Thymus (tissue), 14 donors: ENCODE measurements at places on chromosomes 1 and 21. TPM values are rescaled to one million over a fixed set of nuclear protein-coding genes. Genes with fewer than 3 reads are reported as not detected.

CDK11B gene
- 35.6 TPM for polyA plus RNA-seq

NEXN gene
- 11.6 TPM for polyA plus RNA-seq

HHIPL2 gene
- polyA plus RNA-seq, result 0.57 TPM

GPR52 gene
- polyA plus RNA-seq, result 0.09 TPM

CLCNKB gene
- 0.34 TPM for polyA plus RNA-seq

PAPPA2 gene
- 0.02 TPM for polyA plus RNA-seq

SPRR4 gene
- 2.1 TPM for polyA plus RNA-seq

SLC45A3 gene
- polyA plus RNA-seq, result 0.94 TPM

SPRR1A gene
- polyA plus RNA-seq, result 41.1 TPM

CLDN17 gene
- 0.41 TPM for polyA plus RNA-seq

ADORA3 gene
- polyA plus RNA-seq, result 11.0 TPM

MAP10 gene
- polyA plus RNA-seq, result 5.6 TPM

CFAP57 gene
- 0.16 TPM for polyA plus RNA-seq

AMPD1 gene
- polyA plus RNA-seq, result 0.27 TPM
